ENCODE measurements at places on chromosomes 2 and 18. TPM values are rescaled to one million over a fixed set of nuclear protein-coding genes. Genes with fewer than 3 reads are reported as not detected.
A peak's percentile ranks its signal among the peaks of the same experiment; 100 is the strongest.

GRCh38 chr2:233011702-233012131, 1.3 kb downstream of the NGEF start:
- no peak for DNase-seq

DNA sequence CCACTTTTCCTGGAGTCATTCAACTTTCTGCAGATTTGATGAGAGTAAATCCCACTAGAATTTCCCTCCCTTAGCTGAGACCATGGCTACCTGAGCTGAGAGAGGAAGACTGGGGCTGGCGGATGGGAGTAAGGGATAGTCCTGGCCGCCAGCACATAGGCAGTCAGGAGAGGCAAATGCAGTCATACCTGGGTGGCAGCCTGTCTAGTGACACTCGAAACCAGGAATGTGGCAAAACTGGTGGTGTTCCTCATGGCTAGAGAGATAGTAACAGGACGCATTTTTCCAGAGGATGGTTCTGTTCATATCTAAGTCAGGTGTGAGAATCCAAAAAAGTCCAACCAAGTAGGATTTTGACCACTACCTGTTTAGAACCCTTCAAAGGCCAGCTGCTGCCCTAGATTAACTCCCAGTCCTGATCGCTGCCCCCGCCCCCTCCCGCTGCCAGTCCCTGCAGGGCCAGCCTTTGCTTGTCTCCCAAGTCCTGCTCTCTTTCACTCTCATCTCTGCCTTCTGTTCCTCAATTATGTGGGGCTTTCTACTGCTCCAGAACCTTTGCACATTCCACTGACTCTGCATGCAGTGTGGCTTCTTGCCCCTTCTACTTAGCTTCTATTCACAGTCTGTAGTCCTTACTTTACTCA, 17.4 kb upstream of the SCG2 start:
- DNase-seq, result no peak

GRCh38 chr2:71682341-71682740, 229.0 kb downstream of the DYSF start:
- DNase-seq, result no peak

GRCh38 chr2:134370655-134371445, 117.0 kb downstream of the MGAT5 start:
- DNase-seq, result no peak

DNA sequence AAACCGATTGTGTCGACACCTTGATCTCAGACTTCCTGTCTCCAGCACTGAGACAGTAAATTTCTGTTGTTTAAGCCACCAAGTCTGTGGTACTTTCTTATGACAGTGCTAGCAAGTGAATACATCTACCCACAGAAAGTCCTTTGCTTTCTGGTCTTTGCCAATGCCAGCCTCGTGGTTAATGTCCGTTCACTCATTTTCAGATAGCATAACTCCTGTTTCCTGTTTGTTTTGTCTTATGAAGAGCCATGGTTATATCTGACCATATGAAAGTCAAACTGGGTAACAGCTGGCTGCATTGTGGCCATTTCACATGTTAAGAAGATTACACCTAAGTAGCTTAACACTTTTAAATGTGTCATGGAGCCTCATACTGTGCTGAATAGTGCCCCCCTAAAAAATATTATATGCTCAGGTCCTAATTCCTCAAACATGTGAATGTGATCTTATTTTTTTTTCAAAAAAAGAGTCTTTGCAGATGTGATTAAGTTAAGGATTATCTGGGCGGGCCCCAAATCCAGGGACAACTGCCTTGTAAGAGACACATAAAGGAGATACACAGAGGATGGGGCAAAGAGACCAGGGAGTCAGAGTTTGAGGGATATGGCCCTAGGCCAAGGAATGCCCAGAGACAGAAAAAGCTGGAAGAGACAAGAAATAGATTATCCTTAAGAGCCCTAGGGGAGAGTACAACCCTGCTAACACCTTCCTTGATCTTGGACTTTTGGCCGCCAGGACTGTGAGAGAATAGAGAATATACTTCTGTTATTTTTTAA, 118.0 kb downstream of the KCNE4 start:
- no peak for DNase-seq

- DNase-seq, result no peak
Measured at GRCh38 chr2:147327613-147328012, 517.2 kb upstream of the ACVR2A start.

DNA sequence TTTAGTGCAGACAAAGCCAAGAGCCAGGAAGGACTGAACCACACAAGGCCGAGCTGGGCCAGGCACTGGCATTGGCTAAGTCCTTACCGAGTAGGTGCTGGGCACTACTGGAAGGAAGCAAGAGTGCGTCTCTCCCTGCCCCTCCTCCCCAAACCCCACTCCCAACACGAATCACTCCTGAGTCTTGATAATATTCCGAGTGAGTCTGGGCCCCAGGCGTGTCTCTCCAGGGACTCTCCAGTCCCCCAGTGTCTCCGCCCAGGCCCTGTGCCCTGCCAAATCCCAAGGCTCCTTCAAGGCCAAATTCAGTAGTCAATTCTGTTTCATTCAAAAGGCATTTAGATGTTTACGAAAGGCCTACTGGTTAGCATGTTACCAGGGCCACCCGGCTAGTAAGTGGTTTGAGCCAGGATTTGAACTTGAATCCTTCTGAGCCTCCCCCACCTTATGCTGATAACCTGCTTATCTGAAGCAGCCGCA, 82.8 kb downstream of the GLI2 start:
- peak; percentile 93 for DNase-seq

GRCh38 chr2:191391171-191391570, 146.0 kb downstream of the MYO1B start:
- no peak for DNase-seq

DNA sequence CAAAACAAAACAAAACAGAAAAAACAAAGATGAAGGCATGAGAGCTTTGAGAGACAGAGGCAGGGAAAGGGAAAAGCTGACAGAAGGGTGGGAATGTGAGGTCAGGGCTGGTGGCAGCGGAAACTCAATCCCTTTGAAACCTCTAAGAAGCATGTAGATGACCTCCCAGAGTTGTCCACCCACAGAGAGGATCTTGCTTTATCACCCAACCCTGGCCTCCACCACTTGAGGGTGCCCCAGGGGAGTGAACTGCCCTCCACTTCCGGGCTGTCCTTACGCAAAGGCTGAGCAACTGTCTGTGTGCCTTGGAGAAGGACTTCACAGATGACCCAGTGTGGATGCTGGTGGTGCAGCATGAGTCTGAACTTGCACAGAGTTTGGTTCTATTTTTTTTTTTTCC, 26.7 kb downstream of the PDCL3 start:
- DNase-seq, result no peak

DNA sequence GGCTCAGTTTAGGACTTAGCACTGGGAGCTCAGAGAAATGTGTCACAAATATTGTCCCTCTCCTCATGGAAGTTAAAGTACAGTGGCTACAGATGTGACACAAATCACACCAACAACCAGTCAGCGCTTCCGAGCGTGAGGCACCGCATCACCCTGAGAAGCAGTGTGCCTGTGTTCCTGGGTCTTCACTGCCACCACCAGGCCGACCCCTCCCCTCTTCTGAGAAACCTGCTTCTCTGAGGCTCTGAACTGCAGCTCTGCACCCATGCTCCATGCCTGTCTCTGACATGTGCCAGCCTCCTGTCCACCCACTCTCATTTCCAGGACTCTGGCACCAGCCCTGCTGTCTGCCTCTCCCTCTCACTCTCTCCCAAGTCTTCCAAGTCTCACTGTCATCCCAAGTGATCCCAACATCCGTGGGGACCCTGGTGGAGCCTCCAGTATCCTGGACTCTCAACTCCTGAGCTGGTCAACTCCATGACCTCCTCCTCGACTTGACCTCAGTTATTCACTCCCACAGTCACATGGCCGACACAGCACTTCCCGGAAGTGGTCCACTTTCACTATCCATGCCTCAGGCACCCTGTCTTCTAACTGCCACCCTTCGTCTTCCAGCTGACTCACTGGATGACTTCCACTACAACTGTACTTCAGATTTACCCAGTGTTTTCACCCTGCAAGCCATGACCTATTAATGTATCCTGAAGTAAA, 73.5 kb downstream of the FBXO15 start:
- DNase-seq, result no peak

Gene TMEM163
- polyA plus RNA-seq, result 0.03 TPM

Gene ANO7
- polyA plus RNA-seq, result 0.70 TPM

Gene PLEKHH2
- 6.9 TPM for polyA plus RNA-seq

Gene CD226
- 0.42 TPM for polyA plus RNA-seq

Gene CNNM3
- 4.3 TPM for polyA plus RNA-seq

Gene NEU2
- polyA plus RNA-seq, result not detected

Gene ASPRV1
- 0.08 TPM for polyA plus RNA-seq

Gene REG3A
- not detected for polyA plus RNA-seq

Gene LRRTM1
- polyA plus RNA-seq, result not detected

Gene AFF3
- polyA plus RNA-seq, result 2.5 TPM

Gene EN1
- polyA plus RNA-seq, result 0.03 TPM

Gene GEN1
- 5.6 TPM for polyA plus RNA-seq
